ENCODE measurements at places on chromosomes 3 and 15. TPM values are rescaled to one million over a fixed set of nuclear protein-coding genes. Genes with fewer than 3 reads are reported as not detected.

- H3K27me3 ChIP-seq: no peaks in the 10 kb centered on the region
- H3K4me1 ChIP-seq: peaks cover 6% of the 10 kb centered on the region
- H3K4me3 ChIP-seq: no peak overlapping the region
- H3K36me3 ChIP-seq: no peaks in the 10 kb centered on the region
- no peak overlapping the region for H3K27ac ChIP-seq
These were observed 92.3 kb downstream of the TMEM212 start for GRCh38 chr3:171935261-171936123.

DNA sequence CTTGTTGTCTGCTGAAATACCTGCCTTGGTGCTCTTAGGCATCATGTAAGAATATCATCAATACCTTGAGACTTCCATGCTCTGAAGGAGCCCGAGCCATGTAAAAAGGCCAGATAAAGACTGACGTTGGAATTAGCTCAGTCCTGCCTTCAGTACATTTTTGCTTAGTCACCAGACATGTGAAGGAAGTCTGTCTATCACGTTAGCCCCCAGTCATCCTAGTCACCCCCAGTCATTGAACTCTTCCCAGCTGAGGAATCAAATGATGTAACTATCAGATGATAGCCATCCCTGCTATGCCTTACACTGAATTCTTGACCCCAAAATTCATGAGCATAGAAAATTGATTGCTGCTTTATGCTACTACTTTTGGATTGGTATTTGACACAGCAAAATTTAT, 351.2 kb upstream of the SGO1 start:
- DNase-seq: no peak
- H3K36me3 ChIP-seq: no peaks in the 10 kb centered on the region
- H3K27ac ChIP-seq: no peak overlapping the region
- no peak overlapping the region for H3K4me3 ChIP-seq

GRM7 gene
- not detected for total RNA-seq

- no peak overlapping the region for H3K4me3 ChIP-seq
- no peaks in the 10 kb centered on the region for H3K36me3 ChIP-seq
- peaks cover 7% of the 10 kb centered on the region for H3K27me3 ChIP-seq
- H3K27ac ChIP-seq: no peak overlapping the region
- H3K4me1 ChIP-seq: no peaks in the 10 kb centered on the region
These were observed 1.0 kb upstream of the MYL3 start for GRCh38 chr3:46864061-46864881.

- peaks cover 16% of the 10 kb centered on the region for H3K36me3 ChIP-seq
- H3K27me3 ChIP-seq: no peaks in the 10 kb centered on the region
- peaks cover 26% of the 10 kb centered on the region for H3K4me1 ChIP-seq
- H3K4me3 ChIP-seq: no peak overlapping the region
- DNase-seq: no peak
- H3K27ac ChIP-seq: no peak overlapping the region
These were observed 135.4 kb upstream of the CBLB start for GRCh38 chr3:106004137-106004681.

- no peaks in the 10 kb centered on the region for H3K4me1 ChIP-seq
- no peaks in the 10 kb centered on the region for H3K36me3 ChIP-seq
- H3K27ac ChIP-seq: no peak overlapping the region
- H3K4me3 ChIP-seq: no peak overlapping the region
These were observed 266.0 kb downstream of the VPS13C start for GRCh38 chr15:61794276-61794675.

DNA sequence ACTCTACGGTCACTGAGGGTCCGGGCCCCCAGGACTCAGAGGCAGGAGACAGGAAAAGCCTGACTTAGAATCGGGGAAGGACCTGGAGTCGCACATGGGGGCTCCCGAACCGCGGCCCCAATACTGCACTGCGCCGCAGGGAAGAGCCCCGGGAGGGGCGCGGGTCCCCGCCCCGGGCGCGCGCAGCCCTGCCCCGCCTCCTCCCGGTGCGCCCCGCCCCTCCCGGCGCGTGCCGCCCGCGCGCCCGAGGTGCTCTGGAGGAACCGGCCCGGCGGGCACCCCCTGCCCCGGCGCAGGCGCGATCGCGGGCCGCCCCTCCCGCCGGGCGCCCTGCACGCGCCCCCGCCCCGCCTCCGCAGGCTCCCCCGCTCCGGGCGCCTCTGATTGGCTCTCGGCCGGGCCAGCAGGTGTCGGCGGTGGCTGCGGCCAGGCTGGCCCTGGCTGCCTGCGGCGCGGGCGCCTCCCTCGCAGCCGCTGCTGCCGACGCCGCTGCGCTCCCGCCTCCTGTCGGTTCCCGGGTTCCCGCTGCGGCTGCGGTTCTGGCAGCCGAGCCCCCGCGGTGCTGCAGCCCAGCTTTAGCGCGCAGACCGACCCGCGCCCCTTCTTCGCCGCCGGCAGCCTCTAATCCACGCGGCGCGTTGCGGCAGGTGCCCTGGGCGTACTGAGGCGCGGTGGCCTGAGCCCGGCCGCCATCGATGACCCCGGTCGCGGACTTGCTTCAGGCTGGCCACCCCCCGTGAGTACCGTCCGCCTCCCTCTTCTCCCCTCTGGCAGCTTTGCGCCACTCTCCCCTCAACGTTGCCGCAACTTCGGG, at the start of gene MYRIP:
Gene MYRIP (plus strand): TSS at position 429 of the 814 bp plus-strand sequence. CDS start 91,208 bp downstream, outside the sequence.
- no peaks in the 10 kb centered on the region for H3K36me3 ChIP-seq
- H3K4me1 ChIP-seq: peaks cover 5% of the 10 kb centered on the region
- DNase-seq: no peak
- no peak within 1 kb of the TSS for H3K27ac ChIP-seq

- no peak overlapping the region for H3K4me3 ChIP-seq
- no peak for DNase-seq
- peaks cover 7% of the 10 kb centered on the region for H3K27me3 ChIP-seq
- H3K27ac ChIP-seq: no peak overlapping the region
- H3K36me3 ChIP-seq: no peaks in the 10 kb centered on the region
These were observed 14.5 kb downstream of the TERB2 start for GRCh38 chr15:44971036-44971435.

IL12A gene
- total RNA-seq: 0.34 TPM

DNA sequence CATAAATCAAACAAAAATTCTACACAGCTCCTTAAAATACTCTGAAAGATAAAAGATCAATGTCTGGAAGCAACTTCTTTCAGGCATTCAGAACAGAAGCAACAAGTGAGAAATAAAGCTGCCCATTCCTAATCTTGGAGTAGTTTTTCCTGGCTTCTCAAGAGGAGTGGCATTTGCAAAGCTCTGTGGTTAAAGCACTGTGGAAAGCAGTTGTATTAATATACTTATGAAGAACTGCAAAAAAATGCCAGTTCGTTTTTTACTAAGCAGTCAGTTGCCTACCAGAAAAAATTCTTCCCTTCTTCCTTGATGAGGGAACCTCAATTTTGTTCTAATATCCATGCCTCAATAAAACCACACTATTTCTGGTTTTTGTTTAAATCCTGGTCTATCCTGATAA, 197.8 kb downstream of the TNIK start:
- peaks cover 14% of the 10 kb centered on the region for H3K36me3 ChIP-seq
- H3K4me1 ChIP-seq: peaks cover 82% of the 10 kb centered on the region
- H3K27me3 ChIP-seq: no peaks in the 10 kb centered on the region
- H3K27ac ChIP-seq: no peak overlapping the region
- H3K4me3 ChIP-seq: no peak overlapping the region
- DNase-seq: no peak

DNA sequence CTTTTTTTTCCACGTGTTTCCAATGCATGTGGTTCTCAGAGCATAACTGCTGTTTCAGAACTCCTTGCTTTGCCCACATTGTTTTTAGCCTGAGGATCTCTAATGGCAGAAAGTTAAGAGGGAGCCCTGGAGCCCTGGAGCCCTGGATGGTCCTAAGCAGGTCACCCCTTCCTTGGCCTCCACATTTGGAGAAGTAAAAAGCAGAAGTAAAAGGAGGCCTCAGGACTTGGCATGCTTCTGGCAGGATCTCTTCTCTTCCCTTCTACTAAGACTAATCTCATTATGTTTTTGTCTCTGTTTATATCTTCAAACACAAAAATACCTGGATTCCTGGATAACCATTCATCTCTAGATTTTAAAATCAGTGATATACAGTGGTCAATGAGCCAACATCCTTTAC, 50.1 kb downstream of the P2RY1 start:
- H3K27me3 ChIP-seq: no peaks in the 10 kb centered on the region
- DNase-seq: no peak
- no peaks in the 10 kb centered on the region for H3K4me1 ChIP-seq
- no peak overlapping the region for H3K4me3 ChIP-seq
- no peaks in the 10 kb centered on the region for H3K36me3 ChIP-seq

GNAT1 gene
- total RNA-seq: not detected

GRCh38 chr3:100898681-100899080, 94.5 kb downstream of the ABI3BP start:
- H3K4me3 ChIP-seq: no peak overlapping the region
- H3K4me1 ChIP-seq: peaks cover 8% of the 10 kb centered on the region
- no peak overlapping the region for H3K27ac ChIP-seq
- H3K27me3 ChIP-seq: no peaks in the 10 kb centered on the region
- no peak for DNase-seq

SLC7A14 gene
- total RNA-seq: not detected

DNA sequence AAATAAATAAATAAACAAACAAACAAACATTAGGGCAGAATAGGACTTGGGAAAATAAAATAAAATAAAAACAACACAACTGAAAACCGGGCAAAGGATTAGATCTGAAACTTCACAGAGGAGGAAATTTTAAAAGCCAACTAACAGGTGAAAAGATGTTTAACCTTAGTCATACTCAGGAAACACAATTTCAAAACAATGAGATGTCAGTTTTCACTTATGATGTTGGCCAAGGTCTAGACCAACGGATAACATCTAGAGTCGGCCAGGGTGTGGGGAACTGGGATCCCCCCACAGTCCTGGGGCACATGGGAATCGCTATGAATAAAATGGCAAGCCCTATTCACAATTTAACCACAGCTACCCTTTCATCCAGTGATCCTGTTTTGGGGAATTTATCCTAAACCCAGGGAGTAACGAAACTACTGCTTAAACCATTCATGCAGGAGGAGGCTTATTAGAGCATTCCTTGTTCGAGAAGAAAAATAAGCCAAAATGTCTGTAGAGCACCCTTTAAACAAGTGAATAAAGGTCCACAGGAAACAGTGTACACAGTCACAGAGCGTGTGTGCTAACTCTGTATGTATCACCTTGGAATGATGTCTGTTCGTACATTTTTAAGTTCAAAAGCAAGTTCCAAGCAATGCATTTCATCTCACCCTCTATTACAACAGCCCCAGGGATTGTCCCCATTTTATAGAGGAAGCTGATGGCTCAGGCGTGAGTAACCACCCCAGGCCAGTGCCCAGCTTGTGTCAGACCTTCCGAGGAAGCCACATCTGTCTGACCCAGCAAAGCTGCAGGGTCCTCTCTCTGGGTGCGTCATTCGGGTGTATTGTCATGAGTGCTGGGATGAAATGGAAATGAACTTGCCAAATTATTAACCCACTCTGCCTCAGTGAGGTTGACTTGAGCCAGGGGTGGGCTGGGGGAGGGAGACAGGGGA, 6.3 kb upstream of the ANPEP start:
- no peaks in the 10 kb centered on the region for H3K4me1 ChIP-seq
- H3K27me3 ChIP-seq: peaks cover 28% of the 10 kb centered on the region
- H3K36me3 ChIP-seq: no peaks in the 10 kb centered on the region
- no peak for DNase-seq
- no peak overlapping the region for H3K27ac ChIP-seq

GRCh38 chr3:154496540-154496939, 66.5 kb upstream of the GPR149 start:
- no peaks in the 10 kb centered on the region for H3K27me3 ChIP-seq
- no peak for DNase-seq
- no peak overlapping the region for H3K4me3 ChIP-seq
- H3K27ac ChIP-seq: no peak overlapping the region

DNA sequence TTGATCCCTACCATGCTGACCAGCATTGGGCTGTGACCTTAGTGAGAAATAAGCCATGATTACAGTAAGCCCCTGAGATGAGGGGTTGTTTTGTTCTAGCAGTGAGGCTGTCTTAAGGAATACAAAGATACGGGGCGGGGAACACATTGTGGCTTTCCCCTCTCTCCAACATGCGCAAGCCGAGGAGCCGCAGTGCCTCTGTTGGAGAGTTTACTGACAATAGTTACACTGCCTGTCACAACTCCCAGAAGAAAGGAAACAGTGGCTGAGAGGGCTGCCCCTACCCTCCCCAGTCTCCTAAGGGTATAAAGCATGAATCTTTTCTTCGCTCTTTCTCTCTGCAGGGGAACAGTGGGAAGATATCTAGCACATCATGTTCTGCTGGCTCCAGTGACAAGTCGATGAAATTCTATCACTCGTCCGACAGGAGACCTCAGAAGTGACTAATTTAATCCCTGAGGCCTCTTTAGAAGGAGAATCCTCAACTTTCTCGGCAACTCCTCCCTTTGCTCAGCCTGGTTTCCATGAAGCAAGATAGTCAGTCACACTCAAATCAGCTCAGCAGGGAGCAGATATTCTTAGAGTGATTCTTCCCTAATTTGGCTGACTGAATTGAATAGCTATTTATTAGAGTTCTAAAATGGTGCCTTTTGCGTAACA, 409.0 kb upstream of the PROK2 start:
- H3K36me3 ChIP-seq: peaks cover 2% of the 10 kb centered on the region
- no peak overlapping the region for H3K27ac ChIP-seq
- DNase-seq: no peak
- no peak overlapping the region for H3K4me3 ChIP-seq

- H3K27me3 ChIP-seq: no peaks in the 10 kb centered on the region
- no peak overlapping the region for H3K27ac ChIP-seq
- H3K4me3 ChIP-seq: no peak overlapping the region
- H3K36me3 ChIP-seq: no peaks in the 10 kb centered on the region
- H3K4me1 ChIP-seq: no peaks in the 10 kb centered on the region
These were observed 337.2 kb upstream of the DNAJC19 start for GRCh38 chr3:181326637-181327223.

GRCh38 chr3:194532591-194532990, 45.8 kb upstream of the ATP13A3 start:
- H3K4me1 ChIP-seq: no peaks in the 10 kb centered on the region
- no peak for DNase-seq
- peaks cover 12% of the 10 kb centered on the region for H3K27me3 ChIP-seq
- no peak overlapping the region for H3K27ac ChIP-seq

CYP19A1 gene
- 0.24 TPM for total RNA-seq

CFAP161 gene
- not detected for total RNA-seq

DNA sequence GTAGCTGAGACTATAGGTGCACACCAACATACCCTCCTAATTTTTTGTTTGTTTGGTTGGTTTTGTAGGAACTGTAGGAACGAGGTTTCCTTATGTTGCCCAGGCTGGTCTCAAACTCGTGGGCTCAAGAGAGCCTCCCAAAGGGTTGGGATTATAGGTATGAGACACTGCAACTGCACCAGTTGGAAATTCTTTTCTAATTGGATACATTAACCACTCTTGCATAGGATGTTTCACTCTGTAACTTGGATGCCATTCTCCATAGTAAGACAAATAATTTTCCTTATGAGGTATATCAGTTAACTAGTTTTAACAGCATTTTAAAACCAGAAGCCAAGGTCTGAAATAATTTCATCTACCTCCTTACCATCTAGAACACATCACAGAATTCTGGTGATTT, 6.7 kb upstream of the ALCAM start:
- no peak overlapping the region for H3K27ac ChIP-seq
- H3K4me1 ChIP-seq: peaks cover 5% of the 10 kb centered on the region
- H3K27me3 ChIP-seq: peaks cover 19% of the 10 kb centered on the region
- no peak for DNase-seq
- H3K36me3 ChIP-seq: no peaks in the 10 kb centered on the region
- no peak overlapping the region for H3K4me3 ChIP-seq

ZKSCAN7 gene
- 0.73 TPM for total RNA-seq

GRCh38 chr15:43105077-43105736, 631 bp downstream of the UBR1 start:
- peak overlapping the region; percentile 92 for H3K27ac ChIP-seq
- H3K4me1 ChIP-seq: peaks cover 50% of the 10 kb centered on the region
- peaks cover 27% of the 10 kb centered on the region for H3K36me3 ChIP-seq
- no peaks in the 10 kb centered on the region for H3K27me3 ChIP-seq
- peak overlapping the region; percentile 90 for H3K4me3 ChIP-seq

GRCh38 chr3:44074181-44074580, 167.5 kb upstream of the TOPAZ1 start:
- H3K27ac ChIP-seq: no peak overlapping the region
- H3K4me1 ChIP-seq: no peaks in the 10 kb centered on the region
- no peak overlapping the region for H3K4me3 ChIP-seq

Data from activated T-helper 1 cell treated with anti-CD3 and anti-CD28 coated beads, Interleukin-12 subunit alpha, Interleukin-12 subunit beta, Interleukin-2, Interleukin-4 antibody, amounts not matched to agents 30 ng/mL and 10 ng/mL and 1 ng/mL, durations not matched to agents 14 hours and 24 hours and 36 hours (primary cell).